ENCODE measurements at places on chromosomes 5 and 9.
A peak's percentile ranks its signal among the peaks of the same experiment; 100 is the strongest.

DNA sequence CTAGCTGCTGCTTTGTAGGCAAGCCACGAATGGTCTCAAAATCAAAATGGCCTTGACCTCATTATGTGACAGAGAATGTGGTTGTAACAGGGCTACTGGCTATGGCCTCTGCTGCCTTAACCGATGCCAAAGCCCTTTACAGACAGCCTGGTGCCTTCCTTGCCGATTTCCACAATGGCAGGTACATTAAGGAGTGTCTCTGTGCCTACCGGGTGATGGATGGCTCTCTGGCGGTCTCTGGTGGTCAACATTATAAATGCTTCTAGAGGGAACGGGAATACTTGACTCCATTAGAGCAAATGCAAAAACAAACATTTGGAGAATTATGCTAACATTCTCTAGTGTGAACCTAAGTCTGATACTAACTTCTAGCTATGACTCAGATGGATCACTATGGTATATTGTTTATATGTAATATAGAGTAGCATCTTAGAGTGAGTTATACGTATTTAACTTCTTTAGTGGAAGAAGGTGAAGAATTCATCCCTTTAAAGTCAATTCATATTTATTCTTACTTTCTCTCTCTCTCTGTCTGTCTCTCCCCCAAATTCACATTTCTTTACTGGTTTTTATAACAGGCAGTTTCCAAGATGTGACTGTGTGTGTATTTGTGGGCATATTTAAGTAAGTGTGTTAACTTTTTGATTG lies 52.5 kb downstream of the RPS23 start:
- peak; percentile 92 for DNase-seq

DNA sequence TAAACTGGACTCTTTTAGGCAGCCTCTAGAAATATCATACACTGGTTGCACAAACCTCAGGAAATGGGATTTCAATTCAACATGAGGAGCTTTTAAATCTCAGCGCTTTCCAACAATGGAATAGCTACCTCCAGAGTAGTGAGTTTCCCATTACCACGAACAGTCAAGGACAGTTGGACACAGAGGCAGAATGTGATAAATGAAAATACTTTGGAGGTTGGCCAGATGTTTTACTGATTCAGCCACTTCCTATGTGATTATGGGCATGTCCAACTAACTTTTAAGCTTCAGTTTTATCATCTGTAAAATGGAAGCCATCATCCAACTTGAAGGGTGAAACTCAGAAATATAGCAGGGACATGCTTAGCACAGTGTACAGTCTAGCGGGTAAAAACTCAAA lies 2.1 kb downstream of the FBXW2 start:
- no peak for DNase-seq

GRCh38 chr9:26856413-26857032 lies 36.1 kb downstream of the CAAP1 start:
- DNase-seq, result peak; percentile 79

DNA sequence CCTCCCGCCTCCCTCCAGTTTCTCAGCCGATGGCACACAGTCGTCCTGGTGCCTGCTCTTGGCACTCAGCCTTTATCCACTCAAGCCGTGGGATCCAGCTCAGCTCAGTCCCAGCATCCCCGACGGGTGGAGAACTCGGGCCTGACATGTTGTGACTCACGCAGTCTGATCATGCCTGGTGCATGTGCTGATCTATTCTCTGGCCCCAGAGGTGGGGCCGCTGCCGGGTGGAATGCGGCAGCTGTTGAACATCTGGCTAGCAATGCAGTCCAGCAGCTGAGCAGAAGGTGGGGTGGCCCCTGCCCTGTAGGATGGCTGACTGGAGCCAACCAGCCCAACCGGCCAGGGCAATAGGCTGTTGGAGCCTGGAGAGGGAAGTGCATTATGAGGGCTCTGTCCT lies 1.7 kb upstream of the AIF1L start:
- DNase-seq, result no peak

GRCh38 chr5:122319897-122320296 lies 7.9 kb downstream of the SNCAIP start:
- no peak for DNase-seq

DNA sequence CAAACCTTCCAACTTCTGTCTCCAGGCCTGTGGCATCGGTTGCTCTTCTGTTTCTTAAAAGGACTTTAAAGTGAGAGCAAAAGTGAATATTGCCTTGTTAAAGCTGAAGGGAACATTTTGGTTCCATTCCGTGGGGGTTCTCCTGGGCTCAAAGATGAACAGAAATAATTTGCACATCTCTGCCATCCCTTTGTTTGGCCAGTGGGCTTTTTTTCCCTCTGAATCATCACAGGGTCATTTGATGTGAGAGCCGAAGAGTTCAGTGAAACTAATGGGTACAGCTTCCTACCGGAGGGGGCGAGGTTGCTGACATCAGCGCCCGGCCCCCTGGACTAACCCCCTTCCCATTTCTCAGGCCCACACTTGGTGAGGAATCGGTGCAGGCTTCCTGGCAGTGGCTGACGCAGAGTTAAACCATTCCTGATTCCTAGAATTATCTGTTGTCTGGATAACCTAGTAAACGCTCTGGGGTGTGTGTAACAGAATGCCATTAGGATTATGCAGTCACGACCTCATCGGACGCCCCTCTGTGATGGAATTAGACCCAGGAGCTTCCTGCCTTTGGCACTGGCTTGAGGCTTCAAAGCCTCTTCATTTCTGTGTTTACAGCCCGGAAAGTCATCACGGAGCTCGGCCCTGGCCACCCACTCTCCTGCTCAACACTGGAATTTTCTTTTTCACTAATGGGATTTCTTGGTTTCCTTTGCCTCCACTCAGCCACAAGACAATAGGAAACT lies 61.6 kb upstream of the RPL26L1 start:
- peak; percentile 77 for DNase-seq

- DNase-seq, result no peak
These were observed 217.7 kb upstream of the EDIL3 start for GRCh38 chr5:84602371-84602771.

DNA sequence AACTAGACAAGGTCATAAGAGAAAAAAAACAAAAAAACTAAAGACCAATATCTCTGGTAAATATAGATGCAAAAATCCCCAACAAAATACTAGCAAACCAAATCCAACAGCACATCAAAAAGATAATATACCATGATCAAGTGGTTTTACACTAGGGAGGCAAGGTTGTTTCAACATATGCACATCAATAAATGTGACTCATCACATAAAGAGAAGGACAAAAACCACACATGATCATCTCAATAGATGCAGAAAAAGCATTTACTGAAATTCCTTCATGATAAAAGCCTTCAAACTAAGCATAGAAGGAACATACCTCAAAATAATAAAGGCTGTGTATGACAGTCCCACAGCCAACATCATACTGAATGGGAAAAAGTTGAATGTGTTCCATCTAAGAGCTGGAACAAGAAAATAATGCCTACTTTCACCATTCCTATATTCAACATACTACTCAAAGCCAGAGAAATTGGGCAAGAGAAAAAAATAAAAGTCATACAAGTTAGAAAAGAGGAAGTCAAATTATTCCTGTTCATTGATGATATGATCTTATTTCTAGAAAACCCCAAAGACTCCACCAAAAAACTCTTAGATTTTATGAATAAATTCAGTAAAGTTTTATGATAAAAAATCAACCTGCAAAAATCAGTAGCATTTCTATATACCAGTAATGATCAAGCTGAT lies 72.2 kb upstream of the FAM169A start:
- no peak for DNase-seq

- peak; percentile 31 for DNase-seq
These were observed 26.6 kb downstream of the SGTB start for GRCh38 chr5:65695162-65695755.

DNA sequence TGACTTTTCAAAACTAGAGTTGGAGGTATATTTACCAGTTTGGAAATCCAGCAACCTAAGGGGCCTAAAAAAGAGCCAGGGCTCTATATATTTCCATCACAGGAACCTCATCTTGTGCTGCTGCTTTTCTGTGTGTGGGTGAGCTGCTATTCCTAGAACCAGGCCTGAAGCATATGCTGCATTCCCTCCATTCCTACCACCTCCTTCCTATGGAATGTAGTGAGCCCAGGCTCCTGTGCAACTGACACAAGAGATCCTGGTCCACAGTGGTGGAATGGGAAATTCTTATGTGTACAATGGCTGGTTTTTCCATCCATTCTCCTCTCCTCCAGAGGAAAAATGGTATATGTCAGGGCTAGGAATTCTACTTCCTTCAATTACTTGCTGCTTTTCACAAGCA lies 39.1 kb downstream of the SPEF2 start:
- DNase-seq, result no peak

GRCh38 chr9:95598236-95598635 lies 81.5 kb upstream of the PTCH1 start:
- DNase-seq, result no peak

GRCh38 chr5:143066556-143067281 lies 296.5 kb downstream of the ARHGAP26 start:
- DNase-seq, result no peak

- DNase-seq, result no peak
These were observed 41.5 kb downstream of the MEGF10 start for GRCh38 chr5:127331890-127332649.

GRCh38 chr9:82991671-82992070 lies 71.3 kb downstream of the RASEF start:
- peak; percentile 75 for DNase-seq

DNA sequence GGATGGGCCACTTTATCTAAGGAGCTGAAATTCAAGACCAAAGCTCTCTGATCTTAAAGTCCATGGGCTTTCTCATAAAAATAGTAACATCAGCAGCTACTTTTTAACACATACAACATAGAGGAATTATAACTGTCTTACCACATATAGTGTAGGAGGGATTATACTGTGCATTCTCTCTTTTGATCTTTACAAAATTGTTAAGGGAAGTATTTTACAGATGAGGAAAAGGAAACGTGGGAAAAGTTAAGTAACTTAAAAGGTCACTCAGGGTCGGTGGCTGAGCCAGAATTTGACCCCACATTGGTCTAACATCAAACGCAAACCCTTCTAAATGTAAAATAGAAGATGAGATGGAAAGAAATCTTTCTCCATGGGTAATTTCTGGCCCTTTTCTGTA lies 38.4 kb downstream of the ZNF608 start:
- DNase-seq, result no peak

DNA sequence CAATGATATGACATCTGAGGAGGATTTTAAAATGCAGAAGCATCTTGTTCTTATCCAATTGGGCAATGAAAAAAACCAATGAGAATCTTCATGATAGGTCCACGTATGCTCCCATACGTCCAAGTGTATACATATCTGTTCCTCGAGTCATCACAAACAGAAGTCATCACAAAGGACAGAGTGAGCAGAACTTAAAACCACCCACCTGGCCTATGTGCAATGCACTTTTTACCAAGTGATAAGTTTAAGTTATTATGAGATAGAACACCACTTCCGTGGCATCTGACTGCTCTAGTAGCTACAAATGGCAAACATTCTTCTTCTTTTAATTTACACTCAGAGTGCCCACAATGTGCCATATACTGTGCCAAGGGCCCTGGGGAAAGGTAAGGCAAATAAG lies 82.4 kb downstream of the PPP2R2B start:
- no peak for DNase-seq

GRCh38 chr5:164012371-164012770 lies 507.0 kb downstream of the MAT2B start:
- peak; percentile 56 for DNase-seq

GRCh38 chr5:100472091-100472490 lies 63.1 kb upstream of the FAM174A start:
- DNase-seq, result no peak

DNA sequence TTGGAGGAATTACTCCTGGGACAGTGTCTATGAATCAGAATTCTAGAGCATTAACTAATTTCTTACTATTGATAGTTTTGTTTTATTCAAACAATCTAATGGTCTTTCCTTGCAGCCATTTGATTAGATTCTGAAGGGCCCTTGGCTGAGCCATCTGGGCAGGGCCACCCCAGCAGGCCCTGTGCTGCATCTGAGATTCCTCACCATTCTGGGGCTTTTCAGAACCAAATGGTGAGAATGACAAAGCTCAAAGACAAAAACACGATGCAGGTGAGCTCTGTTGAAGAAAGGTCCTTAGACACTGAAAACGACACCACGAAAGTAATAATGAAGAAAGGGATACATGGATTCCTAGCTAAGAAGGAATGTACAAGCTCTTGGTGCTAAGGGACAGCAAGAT lies 321.0 kb upstream of the IRX4 start:
- DNase-seq, result no peak

DNA sequence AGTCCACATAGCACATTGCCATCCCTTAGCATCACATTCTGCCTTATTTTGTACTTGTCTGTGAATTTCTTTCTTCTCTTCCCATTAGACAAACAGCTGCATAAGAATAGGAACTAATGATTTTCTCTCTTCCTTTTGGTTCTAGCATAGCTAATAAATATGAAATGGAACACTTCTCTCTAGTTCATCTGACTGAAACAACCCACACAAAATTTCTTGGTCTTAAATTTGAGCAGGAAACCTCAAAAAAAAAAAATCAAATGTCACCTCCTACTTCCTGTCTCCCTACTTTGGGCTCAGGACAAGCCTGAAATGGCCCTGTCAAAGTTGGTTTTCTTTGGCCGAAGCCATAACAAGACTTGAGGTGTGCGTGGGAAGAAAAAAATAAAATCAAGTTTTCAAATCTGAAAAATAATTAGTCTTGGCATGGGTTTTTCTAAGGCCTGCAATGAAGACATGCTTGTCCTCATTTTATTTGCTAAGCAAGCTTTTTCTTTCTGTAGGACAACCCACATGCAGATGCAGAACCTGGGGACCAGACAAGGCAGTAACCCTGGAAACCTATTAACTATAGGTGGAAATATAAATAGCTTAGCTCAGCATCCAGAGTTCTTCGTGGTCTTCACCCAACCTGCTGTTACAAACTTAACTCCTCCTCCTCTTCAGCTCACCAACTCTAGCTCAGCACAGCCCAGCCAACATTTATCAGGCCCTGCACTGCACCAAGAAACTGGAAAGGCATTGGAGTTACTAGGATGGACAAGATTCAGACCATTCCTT lies 523.5 kb upstream of the KLF4 start:
- DNase-seq, result no peak

- peak; percentile 60 for DNase-seq
These were observed 263.1 kb upstream of the RGMB start for GRCh38 chr5:98510143-98510985.

DNA sequence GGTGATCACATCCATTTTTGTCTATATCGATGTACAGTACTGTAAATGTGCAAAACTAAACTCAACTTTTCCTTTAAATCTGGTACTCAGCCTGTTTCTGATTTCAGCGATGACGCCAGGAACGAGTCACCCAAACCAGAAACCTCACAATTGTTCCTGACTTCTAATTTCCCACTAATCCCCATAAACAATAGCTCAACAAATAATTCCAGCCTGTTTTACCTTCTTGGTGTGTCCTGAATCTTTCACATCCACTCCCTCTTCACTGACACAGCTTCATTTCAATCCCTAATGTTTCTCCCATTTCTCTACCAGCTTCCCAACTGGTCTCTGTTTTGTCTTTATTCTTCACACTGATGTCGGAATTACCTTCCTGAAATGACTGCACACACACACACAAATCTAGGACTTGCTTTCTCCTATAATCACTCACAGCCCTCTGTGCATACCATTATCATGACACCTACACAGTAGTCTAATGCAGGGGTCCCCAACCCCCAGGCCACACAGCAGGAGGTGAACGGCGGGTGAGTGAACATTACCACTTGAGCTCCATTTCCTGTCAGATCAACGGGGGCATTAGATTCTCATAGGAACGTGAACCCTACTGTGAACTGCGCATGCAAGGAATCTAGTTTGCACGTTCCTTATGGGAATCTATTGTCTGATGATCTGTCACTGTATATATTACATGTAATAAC lies 97.8 kb upstream of the SLC30A5 start:
- DNase-seq, result no peak

- peak; percentile 2 for DNase-seq
These were observed 125.1 kb upstream of the SGCD start for GRCh38 chr5:156201788-156202403.

Data from eye (tissue), 1 donor.